Dermis microvascular lymphatic vessel endothelial cell (primary cell): ENCODE measurements at places on chromosomes 6 and 20.

DNA sequence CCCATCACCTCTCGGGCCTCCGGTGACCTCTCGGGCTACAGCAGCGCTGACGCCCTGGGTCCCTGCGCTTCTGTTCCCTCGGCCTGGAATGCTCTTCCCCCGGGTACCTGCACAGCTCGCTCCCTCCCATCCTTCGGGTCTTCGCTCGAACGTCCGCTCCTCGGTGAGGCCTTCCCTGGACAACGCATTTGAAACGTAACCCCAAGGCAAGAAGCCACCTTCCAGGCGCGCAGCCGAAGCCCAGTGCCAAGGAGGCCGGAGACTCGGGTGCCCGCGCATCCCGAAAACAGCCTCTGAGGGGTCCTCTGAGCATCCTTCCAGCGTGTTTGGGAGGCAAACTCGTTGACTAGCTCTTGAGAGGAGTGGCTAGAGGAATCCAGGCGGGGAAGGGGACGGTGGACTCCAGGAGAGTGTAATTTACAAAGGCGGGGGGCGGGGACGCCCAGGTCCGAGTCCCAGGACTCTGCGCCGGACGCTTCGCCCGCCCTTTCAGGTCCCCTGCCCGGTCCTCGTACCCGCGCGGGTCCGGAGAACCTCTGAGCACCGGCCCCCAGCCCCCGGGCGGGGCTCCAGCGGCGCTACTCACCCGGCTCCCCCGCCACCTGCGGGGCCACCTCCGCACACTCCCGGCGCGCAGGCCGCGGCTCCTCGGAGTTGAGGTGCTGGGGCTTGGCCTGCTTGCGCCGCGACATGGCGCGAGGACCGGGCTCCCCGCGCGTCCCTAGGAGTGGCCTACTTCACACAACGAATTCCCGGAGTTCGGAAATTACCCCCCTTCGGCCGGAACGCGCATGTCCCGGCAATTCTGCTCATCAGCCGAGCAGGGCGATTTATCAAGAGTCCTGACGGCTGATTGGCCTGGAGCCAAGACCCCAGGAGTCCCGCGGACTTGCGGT is 86.8 kb downstream of the ZFP64 start:
- peak; percentile 72 for DNase-seq

- no peak for DNase-seq
Measured at GRCh38 chr20:56653211-56653610, 24.1 kb downstream of the TFAP2C start.

DNA sequence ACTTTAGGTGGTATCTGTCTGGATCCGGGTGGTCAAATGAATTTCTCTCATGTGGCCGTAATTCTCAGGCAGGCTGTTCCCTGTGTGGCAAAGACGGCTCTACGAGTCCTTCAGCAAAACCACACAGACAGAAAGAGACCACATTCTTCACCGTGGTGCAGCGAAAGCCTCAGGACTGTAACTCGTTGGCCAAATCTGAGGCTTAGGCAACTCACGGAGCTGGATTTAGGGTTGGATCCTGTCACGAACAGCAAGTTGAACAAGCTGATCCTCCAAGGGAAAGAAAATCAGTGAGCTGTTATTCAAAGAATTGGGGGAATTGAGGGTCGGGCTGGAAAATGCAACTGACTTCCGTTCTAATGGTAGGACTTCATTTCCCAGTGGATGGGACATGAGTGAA is 167.4 kb downstream of the ZMYND8 start:
- no peak for DNase-seq

DNA sequence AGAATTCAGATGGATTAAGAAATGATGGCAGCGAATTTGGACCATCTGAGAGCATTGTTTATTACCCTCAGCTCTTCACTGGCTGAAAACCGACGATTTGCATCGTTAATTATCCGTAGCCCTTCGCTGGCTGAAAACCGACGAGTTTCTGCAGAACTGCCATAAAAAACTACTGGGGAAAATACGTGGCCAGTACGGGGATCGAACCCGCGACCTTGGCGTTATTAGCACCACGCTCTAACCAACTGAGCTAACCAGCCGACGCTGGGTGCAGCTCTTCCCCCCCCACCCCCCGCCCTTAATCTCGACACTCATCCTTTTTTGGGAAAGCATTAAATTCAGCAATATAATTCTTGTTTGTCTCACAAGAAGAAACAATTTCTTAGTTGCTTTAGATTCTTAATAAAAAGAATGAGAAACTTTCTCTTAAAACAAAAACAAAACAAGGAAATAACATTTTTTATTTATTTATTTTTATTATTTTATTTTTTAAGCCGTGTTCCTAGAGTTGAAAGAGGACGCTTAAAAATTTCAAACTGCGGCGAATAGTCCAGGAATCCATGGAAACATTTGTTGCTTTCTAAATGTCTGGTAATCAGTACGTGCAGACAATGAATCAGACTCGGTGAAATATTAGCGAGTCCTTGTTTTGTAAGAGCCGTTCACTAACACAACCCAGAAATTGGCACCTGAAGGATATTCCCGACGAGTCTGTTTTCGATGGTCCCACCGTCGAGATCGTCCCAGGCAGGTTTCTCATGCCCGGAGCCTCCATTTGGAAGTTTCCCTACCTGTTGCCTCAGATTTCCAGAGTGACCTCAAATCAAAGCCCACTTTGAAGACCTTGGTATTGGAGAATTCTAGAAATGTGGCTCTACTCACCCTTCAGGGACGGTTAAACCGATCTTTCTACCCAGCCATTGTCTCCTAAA is 27.8 kb downstream of the PRSS16 start:
- DNase-seq, result no peak

DNA sequence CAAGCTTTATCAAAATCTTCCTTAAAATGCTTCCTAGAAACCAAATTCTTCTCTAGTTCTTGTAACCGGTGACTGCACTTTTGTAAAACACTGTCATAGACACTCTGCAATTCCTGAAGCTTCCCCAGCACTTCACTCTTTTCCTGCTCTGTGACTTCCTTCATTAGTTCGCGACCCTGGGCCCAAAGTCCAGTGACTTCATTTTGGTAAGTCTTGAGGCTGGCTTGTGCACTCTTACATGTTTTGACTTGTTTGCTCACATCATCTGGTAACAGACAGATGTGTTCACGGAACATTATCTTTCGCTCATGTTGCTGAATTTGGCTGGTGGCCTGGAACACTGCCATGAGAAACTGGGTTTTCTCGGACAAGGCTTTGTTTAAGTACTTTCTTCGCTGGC is 306.2 kb downstream of the SYNE1 start:
- DNase-seq, result no peak

DNA sequence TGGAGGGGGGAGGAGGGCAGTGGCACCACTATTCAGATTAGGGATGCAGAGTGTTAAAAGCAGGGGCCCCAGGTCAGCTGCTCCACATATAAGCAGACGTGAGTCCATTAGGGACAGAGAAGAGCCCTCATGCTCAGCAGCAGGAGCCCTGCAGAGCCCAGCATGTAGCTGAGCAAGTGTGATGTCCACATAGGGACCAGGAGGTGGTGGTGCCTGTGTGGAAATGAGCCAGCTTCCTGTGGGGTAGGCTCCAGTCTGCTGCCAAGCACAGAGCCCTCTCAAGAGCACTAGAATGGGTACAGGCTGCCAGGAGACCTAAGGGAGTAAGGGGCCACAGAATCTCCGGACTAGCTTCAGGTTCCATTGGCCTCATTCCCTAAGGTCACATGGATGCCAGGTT is 57.9 kb upstream of the MLN start:
- no peak for DNase-seq

- no peak for DNase-seq
Measured at GRCh38 chr6:10248378-10248843, 166.5 kb downstream of the TFAP2A start.

- DNase-seq, result no peak
Measured at GRCh38 chr20:63268671-63269439, 3.8 kb upstream of the ARFGAP1 start.

DNA sequence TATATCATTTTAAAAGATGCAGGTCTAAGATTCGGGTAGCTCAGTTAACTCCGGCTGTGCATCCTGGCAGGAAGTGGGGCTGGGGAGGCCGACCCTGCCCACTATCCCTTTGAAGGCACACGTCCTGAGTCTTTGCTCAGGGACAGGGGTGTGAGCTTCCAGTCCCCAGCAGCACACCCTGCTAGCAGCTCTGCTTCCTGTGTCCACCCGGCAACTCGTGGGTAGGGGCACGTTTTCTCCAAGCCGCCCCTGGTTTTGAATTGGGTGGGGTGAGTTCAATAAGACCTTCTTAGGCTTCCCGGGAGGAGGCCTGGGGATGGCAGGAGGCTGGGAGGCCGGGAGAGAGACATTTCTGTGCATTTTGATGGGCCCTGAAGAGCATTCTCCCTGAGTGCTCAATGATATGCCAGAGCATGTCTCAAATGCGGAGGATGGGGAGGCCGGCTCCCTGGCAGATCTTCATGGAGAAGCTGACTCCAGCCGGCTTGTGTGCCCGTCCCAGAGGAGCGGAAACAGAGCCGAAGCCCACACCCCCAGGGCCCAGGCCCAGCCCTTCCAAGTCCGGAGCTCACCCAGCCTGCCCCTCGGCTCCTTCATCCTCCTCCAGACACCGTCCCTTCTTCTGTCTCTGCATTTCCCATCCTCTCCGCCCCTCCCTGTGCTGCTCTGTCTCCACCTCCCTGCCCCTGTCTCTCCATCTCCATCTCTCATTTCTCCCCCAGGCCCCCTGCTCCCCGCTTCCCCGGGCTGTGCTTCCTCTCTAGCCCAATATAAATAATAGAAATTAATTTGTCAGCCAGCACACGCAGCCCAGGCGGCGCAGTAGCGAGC is 36.3 kb upstream of the ZFAND3 start:
- DNase-seq, result no peak

DNA sequence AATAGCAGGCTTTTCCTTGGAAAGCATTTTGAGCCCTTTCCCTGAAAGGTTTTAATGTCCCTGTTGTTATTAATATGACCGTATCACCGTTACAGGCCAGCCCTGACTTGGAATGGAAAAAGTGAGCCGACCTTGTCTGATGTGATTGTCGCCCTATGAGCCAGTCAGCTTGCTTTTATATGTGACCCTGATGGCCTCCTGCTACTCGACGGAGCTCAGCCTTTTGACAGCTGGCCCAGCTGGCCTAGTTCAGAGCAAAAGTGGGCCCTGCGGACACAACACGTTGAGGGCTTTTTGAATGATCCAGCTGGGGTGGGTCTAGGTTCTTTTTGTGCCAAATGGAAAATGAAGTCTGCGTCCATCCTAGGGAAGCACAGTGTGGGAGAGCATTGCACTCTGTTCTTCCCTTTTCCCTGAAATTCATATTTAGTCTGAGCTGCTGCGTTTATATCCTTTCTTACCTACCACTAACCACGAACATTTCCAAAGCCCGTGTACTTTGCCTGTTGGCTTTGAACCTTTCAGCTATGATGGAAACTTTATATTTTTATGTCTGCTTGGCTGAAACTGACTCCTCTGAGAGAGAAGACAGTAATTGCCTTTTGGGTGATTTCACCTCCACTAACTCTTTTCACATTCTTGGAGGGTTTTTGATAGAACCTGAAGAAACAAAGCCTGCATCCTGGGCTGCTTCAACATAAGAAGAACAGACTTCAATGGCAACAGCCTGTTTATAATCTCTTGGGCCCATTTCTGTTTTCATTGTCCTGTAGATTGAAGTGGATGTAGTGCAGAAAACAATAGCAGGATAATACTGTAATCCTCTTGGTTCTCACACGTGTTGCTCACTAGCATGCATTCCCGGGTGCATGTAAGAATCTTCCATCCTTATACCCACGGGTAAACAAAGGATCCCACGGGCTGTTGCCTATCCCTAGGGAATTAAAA is 121.8 kb upstream of the HDGFL1 start:
- peak; percentile 86 for DNase-seq
